Suppressor macrophage treated with lipopolysaccharide for 4 hours (primary cell): ENCODE measurements at places on chromosomes 13 and 19.

DNA sequence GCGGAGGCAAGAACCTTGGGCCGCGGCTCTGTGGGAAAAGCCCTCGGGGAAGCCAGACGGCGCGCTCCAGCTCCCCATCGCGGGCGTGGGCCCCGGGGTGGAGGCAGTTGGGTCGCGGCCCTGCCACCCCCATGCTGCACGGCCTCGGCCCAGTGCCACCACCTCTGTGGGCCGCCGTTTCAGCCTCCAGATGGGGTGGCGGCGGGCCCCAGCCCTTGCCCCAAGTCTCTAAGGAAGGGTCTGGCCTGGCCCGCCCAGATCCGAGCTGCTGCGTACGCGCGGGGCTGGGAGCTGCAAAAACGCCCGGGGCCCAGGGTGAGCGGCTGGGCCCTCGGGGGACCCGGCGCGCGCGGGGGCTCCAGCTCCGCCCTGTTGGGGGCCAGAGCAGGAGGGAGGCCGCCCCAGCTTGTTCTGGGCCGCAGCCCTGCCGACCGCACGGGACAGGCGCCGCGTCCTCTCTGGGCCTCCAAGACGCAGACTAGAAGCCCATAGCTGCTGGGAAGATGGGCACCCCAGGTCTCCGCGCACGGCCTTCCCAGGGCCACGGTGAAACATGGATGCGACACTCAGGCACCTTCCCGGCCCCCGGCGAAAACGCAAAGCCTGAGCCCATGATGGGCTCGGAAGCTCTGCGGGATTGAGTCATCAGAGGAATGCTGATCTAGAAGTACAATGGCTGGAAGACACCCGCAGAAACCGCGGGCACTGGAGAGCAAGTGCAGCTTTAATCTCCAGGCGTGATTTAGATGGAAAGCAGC, 110.1 kb downstream of the KCTD15 start:
- DNase-seq = no peak

DNA sequence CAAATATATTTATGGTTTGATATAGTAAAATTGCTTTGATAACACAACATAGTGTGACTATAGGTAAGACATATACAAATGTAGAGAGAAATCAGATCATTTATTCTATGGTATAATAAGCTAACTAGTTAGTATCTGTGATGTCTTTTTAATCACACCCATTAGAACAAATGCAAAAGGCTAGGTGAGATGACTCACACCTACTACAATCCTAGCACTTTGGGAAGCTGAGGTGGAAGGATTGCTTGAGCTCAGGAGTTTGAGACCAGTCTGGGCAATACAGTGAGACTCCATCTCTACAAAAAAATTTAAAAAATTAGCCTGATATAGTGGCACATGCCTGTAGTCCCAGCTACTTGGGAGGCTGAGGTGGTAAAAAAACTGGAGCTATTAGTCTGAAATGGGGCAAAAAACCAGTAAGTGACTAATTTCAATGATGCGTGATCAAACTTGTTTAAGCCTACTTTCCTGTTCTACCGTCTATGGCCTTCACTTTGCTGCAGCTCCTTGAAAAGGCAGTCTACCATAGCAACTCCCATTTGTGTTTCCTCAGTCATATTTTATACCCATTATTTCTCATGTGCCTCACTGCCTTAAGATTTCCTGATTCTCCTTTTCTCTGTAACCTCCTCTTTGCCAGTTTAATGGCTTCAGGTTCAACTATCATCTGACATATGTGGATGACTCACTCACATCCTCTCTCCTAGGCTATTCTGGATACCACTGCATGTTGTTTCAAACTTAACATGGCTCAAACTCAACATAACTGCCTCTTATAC, 12.5 kb downstream of the ALG5 start:
- DNase-seq = no peak

GRCh38 chr13:98326291-98326690, 149.2 kb upstream of the RNF113B start:
- no peak for DNase-seq

- DNase-seq = peak; percentile 49
Observed at GRCh38 chr13:27619728-27620376, 477 bp downstream of the LNX2 start.

DNA sequence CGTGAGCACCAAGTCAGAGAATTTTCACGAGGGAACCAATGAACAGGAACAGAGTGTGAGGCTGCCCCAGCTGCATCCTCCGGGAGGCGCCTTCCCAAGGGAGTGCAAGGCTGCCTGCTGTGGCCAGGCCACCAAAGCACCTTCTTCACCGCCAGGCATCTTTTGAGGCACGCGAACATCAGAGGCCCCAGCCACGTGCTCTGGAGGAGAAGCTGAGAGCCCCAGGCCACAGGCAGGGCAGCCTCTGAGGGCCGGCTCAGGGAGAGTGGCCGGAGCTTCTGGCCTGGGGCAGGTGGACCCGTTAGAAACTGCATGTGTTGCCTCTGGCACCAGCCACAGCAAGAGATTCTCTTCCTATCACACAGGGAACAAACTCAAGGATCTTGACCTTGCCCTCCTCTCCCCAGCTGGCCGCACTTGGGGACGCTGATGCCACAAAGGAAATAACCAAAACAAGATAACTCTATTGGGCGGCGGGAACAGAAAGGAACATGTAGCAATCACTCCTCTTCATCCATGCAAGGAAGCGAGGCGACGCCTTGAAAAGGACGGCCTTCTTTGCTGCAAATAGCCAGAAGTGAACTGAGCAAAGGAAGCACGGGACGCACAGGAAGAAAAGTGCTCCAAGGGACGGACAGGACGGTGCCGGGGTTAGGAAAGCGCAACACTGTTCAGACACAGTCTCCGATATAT, 19.9 kb downstream of the GAS6 start:
- no peak for DNase-seq

- DNase-seq = no peak
Observed at GRCh38 chr19:711254-711653, 2.5 kb downstream of the PALM start.

DNA sequence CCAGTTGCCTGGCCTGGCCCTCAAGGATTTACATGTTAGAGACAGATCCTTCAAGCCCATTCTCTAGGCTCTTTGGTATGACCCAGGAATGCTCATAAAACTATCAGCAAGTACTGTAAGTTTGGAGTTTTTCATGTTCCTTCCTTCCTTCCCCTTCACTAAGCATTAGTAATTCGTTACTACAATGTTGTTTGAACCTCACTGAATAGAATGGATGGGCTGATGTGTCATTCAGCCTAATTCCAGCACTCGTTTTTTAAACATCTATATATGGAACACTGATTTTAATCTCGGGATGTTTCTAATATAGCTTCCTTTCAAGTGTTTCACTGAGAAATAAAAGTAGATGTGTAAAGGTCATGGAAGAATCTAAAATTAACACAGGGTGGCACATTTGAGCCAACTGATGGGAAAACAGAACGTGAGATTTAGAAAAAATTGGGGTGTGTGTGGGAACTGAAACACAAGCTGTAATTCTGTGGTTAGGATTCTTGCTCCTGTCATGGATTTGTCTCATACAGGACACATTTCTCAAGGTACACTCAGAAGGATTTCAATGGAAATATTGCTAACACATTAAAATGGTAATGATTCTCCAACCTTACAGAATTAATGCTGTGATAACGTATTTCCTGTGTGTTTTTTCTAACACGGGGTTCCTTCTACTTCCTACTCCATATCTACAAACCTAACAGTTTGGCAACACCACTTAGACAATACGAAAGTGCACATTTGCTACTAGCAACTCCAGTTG, 93.4 kb downstream of the FLT1 start:
- DNase-seq = peak; percentile 90

DNA sequence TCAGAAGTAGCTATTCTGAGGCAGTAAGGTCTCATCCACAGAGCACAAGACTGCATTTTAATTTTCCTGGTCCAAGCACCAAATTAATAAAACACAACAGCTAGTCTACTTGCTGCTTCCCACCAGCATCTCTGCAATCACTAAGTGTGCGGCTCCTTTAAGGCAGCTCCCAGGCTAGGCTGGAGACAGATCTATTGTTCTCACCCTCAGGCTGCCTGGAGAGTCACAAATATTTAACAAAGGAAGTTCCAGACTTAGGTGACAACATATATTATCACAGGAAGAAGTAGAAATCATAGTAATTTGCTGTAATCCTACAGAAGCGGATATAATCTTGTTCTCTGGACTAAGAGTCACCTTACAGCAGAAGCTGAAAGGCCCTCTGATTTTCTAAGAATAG, 2.2 kb upstream of the EID2 start:
- no peak for DNase-seq

DNA sequence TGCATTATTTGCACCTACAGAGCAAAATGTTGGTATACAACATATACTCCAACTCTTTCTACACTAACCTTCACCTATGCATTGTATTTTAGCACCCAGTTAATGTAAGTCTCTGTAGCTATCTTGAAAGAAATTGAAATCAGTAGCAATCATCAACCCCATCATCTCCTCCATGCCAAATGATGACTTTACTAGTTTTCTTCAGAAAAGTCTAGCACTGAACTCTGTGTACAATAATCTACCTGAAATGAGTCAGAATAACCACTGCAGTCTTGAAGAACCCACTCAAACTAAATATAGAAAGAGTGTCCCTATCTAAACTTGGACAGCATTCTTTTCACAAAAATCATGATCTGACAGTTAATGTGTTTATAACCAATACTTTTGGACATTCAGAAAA, 9.8 kb downstream of the IRS2 start:
- no peak for DNase-seq

- DNase-seq = no peak
Observed at GRCh38 chr19:10839114-10840050, 3.4 kb upstream of the TMED1 start.
